ENCODE measurements at places on chromosomes 2 and 18.

GRCh38 chr2:146716591-146716990 is 1128.2 kb upstream of the ACVR2A start:
- no peak for DNase-seq

- no peak for DNase-seq
Measured at GRCh38 chr2:206863196-206863595, 76.1 kb upstream of the CPO start.

GRCh38 chr18:51226068-51226467 is 28.6 kb upstream of the MEX3C start:
- DNase-seq, result no peak

GRCh38 chr18:49842656-49843055 is 29.3 kb upstream of the ACAA2 start:
- DNase-seq, result no peak

DNA sequence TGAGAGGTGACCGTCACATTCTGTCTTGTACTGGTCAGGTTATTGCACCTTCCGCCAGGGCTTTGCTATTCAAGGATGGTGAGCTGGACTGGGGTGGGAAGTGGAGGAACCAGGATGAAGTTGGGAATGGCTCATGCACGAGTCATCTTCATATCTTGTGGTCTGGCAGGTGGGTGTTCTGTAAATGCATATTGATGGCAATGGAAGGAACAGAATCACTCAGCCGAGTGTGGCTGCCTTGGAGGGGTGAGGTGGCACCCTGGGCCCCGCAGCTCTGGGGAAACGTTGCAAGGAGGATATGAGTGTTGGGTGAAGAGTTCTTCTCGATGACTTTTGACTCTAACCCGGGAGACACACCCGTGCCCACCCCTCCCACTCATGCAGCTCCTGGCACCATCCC is 1.2 kb downstream of the NEU2 start:
- DNase-seq, result peak; percentile 92

DNA sequence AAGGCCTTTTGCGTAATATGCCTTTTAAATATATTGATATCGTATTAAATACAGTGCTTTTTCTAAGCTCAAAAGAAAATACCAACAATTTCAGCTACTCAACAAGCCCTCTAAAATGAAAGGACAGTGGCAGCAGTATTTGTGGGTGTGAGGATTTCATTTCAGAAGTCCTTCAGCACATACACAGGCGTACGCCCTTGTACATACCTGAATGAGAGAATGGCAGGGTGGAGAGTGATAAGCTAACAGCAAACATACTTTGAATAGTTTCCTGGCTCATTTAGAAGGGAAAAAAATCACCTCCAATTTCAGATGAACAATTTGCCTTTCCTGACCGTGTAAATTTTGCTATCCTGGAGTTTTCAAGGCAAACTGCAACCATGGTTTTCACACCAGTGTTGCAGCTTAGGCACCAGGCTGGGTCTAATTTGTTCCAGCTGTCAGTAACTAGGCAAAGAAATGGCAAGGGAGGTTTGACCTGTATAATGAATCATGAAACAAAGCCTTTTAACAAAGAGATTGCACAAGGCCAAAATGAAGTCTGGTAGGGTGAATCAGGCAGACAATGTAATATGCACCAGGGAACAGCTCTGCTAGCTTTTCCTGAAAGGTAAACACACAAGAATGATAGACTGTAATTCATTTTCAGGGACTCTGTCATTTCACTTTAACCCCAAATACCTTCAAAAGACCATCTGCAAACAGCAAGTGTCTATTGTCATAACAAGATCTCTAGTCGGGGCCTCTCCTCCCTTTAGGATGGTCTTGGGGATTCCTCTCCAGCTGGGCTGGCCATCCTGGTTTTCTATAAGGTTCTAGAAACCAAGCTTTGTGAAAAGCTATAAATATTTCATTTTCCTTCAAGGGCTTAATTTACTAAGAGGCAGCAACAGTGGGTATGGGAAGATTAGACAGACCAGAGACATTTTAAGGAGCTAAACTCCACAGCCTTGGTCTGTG is 11.5 kb downstream of the ANKRD29 start:
- peak; percentile 77 for DNase-seq

GRCh38 chr2:152607793-152608300 is 109.4 kb downstream of the PRPF40A start:
- DNase-seq, result no peak

- DNase-seq, result no peak
Measured at GRCh38 chr2:235640377-235640776, 146.5 kb downstream of the AGAP1 start.

DNA sequence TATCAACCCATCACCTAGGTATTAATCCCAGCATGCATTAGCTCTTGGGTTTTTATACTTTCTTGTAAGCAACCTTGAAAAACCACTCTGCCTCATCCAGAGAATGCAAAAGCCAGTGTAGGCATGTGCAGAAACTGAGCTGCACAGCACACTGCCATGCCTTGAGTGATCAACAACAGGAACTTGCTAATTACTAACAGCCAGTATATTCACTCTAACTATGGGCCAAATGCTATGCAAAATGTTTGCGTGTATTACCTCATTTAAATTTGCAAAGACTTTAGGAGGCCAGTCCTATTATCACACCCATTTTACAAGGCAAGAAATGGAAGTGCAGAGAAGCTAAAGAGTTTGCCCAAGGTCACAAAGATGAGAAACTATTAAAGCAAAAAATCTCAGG is 169.8 kb downstream of the PID1 start:
- no peak for DNase-seq

- no peak for DNase-seq
Measured at GRCh38 chr2:215898363-215898762, 115.0 kb downstream of the MREG start.

DNA sequence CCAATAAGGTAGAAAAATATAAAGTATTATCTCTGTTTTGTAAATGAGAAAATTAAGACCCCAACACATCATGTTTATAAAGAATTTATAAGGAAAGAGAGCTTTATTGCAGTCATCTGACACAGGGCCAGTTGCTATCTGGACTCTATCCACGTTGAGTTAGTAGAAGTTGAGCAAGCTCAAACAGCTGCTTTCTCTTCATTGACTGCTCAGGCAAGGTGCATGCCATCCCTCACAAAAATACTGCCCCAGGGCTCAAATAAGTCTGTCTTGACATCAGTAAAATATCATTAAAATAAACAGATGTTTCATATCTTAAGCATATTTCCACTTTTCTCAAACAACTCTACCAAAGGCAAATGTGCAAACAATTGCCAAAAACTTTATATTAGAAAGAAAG is 14.8 kb downstream of the COL5A2 start:
- peak; percentile 78 for DNase-seq

DNA sequence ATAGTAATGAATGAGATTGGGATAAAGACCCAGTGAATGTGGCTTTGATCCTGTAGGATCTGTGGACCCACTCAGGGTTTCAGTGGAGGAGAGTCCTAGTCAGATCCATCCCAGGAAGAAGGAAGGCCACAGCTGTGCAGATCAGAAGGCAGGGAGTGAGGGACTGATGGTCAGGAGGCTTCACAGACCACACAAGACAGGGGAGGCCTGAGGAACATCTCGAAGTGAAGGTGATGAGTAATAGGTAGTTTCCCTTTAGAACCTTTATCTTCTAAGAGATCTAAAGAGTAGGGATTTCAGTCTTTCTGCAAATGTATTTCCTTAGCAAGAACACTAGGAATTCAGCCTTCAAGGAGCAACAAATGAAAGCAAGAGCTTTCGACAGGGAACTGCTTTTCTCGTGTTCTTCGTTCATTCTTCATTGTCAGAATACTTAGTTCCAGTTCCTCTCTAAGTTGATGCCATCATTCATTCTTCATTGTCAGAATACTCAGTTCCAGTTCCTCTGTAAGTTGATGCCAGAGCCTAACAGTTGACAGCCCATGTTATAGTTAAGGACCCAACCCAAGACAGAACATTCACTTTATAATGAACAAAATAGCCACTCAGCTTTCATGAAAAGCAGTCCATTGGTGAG is 150.2 kb upstream of the EPAS1 start:
- peak; percentile 51 for DNase-seq

DNA sequence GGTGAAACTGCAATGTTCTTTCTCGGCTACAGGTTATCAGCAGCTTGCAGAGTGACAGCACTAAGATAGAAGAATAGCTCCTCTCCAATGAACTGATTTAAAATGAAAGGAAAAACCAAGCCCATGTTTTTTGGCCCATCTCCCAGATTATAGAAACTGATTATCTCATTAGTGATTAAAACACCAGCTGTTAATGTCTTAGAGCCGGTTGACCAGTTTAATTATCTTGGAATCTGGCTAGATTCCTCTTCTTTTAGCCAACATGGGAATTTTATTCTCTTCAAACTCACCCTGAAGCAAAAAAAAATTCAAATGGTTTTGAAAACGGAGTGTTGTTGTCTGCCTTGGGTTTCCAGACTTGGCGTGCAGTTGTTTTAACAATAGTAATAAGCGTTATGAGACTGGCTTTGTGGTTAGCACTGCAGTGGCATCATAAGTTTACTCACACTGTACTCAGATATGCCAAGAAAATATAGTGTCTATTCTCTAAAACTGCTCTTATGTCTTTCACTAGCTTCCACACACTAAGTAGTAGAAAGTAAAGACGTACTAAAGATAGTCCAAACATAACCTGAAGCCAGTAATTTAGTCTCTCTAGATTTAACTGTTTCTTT is 665.3 kb downstream of the STK39 start:
- peak; percentile 30 for DNase-seq

GRCh38 chr2:164205347-164205746 is 415.9 kb downstream of the GRB14 start:
- peak; percentile 83 for DNase-seq

GRCh38 chr2:64919261-64919660 is 69.9 kb upstream of the SLC1A4 start:
- DNase-seq, result no peak

DNA sequence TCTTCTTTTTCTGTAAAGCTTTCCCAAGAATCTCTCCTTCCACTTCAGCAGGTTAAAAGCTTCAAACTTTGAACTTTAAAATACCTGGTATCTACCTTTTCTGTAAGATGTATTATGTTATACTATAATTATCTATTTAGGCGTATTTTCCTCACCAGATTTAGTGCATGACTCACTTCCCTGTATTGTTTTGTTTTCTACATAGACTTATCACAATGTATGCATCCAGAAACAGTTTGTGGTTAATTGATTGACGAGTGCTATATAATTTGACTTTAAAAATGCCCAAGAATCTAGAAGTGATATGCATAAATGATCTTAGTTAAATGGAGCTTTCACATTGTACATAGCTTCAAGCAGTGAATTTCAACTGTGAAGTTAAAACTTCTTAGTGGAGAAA is 473.9 kb upstream of the CDH2 start:
- peak; percentile 24 for DNase-seq
